CD4-positive, alpha-beta memory T cell (primary cell): ENCODE measurements at places on chromosomes 1 and 21. TPM values are rescaled to one million over a fixed set of nuclear protein-coding genes. Genes with fewer than 3 reads are reported as not detected.

GRCh38 chr1:163029901-163030300 is 39.3 kb upstream of the RGS4 start:
- no peaks in the 10 kb centered on the region for H3K36me3 ChIP-seq
- no peak for DNase-seq
- H3K27ac ChIP-seq = no peak overlapping the region
- H3K27me3 ChIP-seq = no peaks in the 10 kb centered on the region

Gene MAP3K21
- 3.0 TPM for total RNA-seq

DNA sequence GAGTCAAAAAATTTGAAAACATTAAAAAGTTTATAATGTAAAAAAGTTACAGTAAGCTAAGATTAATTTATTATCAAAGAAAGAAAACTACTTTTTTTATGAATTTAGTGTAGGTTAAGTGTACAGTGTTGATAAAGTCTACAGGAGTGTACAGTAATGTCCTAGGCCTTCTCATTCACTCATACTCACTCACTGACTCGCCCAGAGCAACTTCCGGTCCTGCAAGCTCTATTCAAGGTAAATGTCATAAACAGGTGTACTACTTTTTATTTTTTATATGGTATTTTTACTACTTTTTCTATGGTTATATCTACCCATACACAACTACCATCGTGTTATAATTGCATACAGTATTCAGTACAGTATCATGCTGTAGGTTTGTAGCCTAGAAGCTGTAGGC is 49.6 kb downstream of the TBX19 start:
- no peak for DNase-seq
- H3K27me3 ChIP-seq = no peaks in the 10 kb centered on the region
- H3K36me3 ChIP-seq = no peaks in the 10 kb centered on the region
- no peak overlapping the region for H3K27ac ChIP-seq

DNA sequence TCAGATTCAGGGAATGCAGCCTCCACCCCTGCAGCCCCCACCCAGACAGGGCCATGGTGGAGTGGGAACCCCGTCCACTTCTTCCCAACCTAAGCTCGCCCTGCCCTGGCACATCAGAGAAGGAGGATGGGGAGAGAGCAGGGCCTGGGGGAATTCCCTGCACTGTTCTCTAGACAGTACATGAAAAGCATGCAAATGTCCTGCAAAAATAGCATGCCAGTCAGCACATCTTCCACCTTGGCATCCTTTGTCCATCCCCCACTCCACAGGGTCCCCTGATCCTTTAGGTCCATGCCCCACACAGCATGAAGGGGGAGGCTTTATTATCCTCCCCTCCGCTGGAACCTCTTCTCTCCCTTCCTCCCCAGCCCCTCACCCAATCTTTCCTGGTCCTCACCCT is 35.0 kb upstream of the RD3 start:
- no peak overlapping the region for H3K4me3 ChIP-seq
- no peaks in the 10 kb centered on the region for H3K27me3 ChIP-seq
- H3K36me3 ChIP-seq = no peaks in the 10 kb centered on the region
- no peak for DNase-seq

DNA sequence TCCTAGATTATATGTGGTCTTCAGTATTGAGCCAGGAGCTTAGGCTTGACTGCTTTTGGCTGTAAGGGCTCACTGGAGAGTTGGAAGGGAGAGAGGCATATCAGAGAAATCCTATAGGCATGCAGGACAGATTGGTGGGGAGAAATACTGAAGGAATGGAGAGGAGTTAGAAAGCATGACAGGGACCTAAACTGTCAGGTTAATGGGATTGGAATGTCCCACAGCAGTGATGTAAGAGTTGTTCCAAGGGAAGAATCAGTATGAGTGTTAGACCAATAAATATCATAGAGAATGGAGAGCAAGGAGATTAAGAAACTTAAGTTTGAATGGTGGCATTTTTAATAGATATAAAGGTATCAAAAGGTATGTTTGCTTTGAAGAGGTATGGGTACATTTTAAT is 39.7 kb downstream of the SLC35A3 start:
- no peak overlapping the region for H3K4me3 ChIP-seq
- no peak overlapping the region for H3K27ac ChIP-seq
- no peaks in the 10 kb centered on the region for H3K4me1 ChIP-seq
- no peaks in the 10 kb centered on the region for H3K27me3 ChIP-seq
- no peak for DNase-seq

DNA sequence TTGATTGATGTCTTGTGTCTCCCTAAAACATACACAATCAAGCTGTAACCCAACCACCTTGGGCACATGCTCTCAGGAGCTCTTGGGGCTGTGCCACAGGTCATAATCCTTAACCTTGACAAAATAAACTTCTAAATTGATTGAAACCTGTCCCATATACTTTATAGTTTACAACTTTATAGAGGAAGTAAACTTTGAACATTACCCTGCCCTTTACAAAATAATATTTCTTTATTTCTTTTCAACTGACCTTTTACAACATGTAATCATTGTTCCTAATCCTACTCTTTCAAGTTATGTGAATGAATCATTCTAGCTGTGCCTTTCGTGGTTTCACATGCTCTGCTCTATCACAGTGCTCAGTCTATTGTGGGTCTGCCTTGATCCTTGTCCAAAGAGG is 118.3 kb upstream of the ATP1A1 start:
- DNase-seq = no peak
- H3K27me3 ChIP-seq = no peaks in the 10 kb centered on the region
- no peak overlapping the region for H3K4me3 ChIP-seq
- H3K36me3 ChIP-seq = no peaks in the 10 kb centered on the region

Gene LORICRIN
- total RNA-seq = not detected

Gene SAMD11
- not detected for total RNA-seq

DNA sequence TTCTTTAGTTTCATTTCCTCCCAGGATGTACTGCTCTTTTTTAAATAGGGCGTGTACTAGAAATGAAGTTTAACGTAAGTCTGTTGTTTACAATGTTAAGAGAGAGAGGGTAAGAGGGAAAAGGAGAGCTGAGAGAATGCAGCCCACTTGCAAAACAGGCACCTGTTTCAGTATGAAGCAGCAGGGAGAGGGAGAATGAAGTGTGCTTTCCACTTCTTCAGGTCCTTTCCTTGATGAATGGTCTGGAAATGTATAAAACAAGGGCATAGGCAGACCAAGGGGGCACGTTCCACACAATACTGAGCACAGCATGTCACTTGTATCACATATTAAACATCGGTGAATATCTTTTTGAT is 2.0 kb downstream of the KCNA3 start:
- H3K36me3 ChIP-seq = no peaks in the 10 kb centered on the region
- peak overlapping the region; percentile 73 for H3K4me3 ChIP-seq
- H3K27ac ChIP-seq = peak overlapping the region; percentile 91
- peaks cover 55% of the 10 kb centered on the region for H3K4me1 ChIP-seq

- H3K27me3 ChIP-seq = no peaks in the 10 kb centered on the region
- no peaks in the 10 kb centered on the region for H3K36me3 ChIP-seq
- peaks cover 11% of the 10 kb centered on the region for H3K4me1 ChIP-seq
These were observed 121.9 kb downstream of the ATG4C start for GRCh38 chr1:62905872-62906271.

DNA sequence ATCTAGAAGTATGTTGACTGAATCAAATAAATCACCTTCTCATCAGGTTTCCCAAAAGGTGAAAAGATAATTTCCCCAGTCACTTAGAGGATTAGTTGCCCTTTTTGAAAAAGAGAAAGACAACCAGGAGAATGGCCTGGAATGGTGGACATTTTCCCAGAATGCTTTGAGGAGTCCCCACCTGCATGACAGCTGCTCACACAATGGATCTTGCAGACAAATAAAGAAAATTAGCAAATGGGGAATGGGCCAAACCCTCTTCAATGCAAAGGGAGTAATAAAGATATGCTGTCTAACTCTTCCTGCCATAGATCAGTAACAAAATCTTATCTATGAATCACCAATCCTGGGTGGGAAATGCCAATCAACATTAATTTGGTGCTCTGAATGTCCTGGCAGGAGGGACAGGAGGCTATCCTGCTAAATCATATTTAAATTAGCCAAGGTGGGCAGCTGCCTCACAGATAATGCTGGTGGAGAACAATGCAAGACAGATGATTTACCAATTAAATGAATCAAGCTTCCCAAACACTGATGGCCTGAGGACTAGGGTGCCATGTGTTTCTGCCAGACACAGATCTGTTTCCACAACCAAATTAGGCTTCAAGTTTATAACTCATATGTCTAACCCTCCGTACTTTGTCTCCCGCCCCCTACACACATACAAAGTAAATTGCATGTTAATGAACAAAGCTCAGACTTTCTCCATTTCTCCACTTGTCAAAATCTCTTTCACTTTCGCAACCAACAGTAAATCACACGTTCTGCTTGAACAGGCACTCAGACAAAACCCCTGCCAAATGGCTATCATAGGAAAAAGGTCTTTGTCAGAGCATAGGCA is 488.0 kb upstream of the PLXNA2 start:
- H3K4me3 ChIP-seq = no peak overlapping the region
- no peaks in the 10 kb centered on the region for H3K27me3 ChIP-seq
- no peaks in the 10 kb centered on the region for H3K4me1 ChIP-seq
- no peaks in the 10 kb centered on the region for H3K36me3 ChIP-seq
- H3K27ac ChIP-seq = no peak overlapping the region
- DNase-seq = no peak

- H3K27me3 ChIP-seq = no peaks in the 10 kb centered on the region
- no peak overlapping the region for H3K4me3 ChIP-seq
- no peaks in the 10 kb centered on the region for H3K36me3 ChIP-seq
These were observed 195.8 kb upstream of the NRIP1 start for GRCh38 chr21:15260604-15261003.

DNA sequence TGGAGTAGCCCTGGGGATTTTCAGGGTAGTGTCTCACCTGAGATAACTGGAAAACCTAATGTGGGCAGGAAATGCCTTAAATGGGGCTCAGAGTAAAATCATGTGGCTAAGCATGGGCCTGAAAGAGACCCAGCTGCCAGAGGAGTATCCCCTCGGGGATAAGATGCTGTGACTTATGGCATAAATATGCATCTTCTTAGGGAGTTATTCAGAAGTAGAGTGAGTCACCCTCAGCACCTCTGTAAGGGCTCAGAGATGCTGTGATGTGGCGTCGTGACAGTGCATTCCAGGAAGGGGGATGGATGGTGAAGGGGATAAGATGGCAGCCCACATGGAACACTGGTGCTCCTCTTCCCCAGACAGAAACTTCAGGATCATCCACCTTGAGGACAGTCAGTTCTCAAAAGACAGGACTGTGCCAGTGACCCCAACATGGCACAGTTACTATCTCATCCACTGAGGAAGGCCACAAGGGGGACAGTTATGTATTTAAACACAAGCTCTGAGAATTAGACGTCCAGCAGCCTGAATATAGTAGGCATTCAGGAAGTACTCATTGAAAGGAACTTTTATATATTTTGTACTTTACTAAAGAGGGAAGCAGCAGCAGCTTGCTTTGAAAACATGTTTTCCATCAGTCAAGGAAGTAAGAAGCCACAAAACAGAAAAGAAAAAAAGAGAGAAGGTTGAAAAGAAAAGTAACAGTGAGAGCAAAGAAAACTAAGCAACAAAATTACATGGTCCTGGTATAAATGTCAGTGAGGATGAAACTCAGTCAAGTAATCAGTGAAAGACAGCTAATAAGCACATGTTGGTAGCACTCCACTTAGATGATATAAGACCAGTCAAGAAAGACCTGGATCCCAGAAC is 8.3 kb downstream of the IL24 start:
- no peak for DNase-seq
- H3K4me1 ChIP-seq = peaks cover 60% of the 10 kb centered on the region
- H3K27me3 ChIP-seq = no peaks in the 10 kb centered on the region
- peak overlapping the region; percentile 31 for H3K27ac ChIP-seq
- peaks cover 42% of the 10 kb centered on the region for H3K36me3 ChIP-seq

DNA sequence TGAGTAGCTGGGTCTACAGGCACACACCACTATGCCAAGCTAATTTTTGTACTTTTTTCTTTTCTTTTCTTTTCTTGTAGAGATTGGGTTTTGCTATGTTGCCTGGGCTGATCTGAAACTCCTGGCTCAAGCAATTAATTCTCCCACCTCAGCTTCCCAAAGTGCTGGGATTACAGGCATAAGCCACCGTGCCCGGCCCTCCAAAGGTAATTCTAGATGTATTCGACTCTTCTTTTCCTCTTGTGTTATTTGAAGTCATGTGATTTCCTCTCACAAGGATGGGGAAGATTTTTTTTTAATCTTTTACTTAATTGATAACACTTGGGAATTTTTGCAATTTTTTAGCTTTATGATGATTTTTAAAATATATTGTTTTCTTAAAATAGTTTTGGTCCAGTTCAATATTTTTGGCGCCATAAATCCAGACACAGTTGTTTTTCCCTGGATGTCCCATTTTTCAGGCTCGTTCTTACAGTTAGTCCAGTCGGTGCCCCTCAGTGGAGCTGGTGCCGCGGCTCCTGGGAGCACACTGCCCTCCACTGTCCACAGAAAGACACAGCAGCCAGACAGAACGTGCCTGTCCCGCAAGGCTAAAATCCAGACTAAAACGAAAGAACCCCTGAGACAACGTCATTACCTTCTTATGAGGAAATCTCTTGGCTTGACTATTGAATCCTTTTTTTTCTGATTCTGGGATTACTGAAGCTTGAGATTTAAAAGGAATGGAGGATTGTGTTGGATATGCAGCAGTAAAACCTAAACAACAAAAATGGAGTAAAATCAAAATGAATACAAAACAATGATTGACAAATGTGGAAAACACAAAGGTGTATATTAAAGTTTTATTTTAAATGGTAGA is 22.4 kb downstream of the STPG1 start:
- peak; percentile 72 for DNase-seq
- H3K4me3 ChIP-seq = no peak overlapping the region
- H3K4me1 ChIP-seq = peaks cover 34% of the 10 kb centered on the region
- no peaks in the 10 kb centered on the region for H3K36me3 ChIP-seq
- peak overlapping the region; percentile 72 for H3K27ac ChIP-seq
- no peaks in the 10 kb centered on the region for H3K27me3 ChIP-seq

Gene PTAFR
- 1.2 TPM for total RNA-seq

DNA sequence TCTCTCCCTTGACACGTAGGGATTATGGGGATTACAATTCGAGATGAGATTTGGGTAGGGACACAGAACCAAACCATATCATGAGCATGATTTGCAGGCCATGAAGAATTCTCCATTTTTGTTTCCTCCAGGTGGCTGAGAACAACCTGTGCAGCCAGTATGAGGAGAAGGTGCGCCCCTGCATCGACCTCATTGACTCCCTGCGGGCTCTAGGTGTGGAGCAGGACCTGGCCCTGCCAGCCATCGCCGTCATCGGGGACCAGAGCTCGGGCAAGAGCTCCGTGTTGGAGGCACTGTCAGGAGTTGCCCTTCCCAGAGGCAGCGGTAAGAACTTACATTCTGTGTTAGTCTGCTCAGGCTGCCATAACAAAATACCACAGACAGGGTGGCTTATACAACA is 9.7 kb downstream of the MX1 start:
- H3K4me3 ChIP-seq = no peak overlapping the region
- DNase-seq = no peak
- H3K4me1 ChIP-seq = no peaks in the 10 kb centered on the region
- H3K27ac ChIP-seq = no peak overlapping the region

Gene FMO1
- not detected for total RNA-seq

DNA sequence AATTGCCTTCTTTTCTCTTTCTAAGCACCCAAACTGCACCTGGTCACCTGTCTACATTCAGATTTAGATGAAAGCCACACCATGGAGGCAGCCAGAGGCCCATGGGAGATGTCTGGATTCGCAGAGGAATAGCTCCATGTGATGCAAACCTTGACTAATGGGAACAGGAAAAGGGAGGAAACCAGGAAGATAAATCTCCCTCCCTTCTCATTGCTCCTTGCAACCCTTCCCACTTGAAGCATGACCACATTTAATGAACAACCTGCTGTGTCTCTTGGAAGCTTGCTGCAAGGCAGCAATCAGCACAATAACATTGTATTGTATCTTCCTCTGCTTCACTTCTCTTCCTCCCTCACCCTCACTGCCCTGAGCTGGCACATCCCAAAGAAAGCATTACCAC is 42.6 kb upstream of the KLF17 start:
- no peaks in the 10 kb centered on the region for H3K36me3 ChIP-seq
- H3K4me3 ChIP-seq = no peak overlapping the region
- no peaks in the 10 kb centered on the region for H3K4me1 ChIP-seq
- no peak for DNase-seq
- no peaks in the 10 kb centered on the region for H3K27me3 ChIP-seq

Gene IPO13
- 18.5 TPM for total RNA-seq

Gene LCE5A
- total RNA-seq = not detected
